AG04450 (cell line): ENCODE measurements at places on chromosomes 1 and 21. TPM values are rescaled to one million over a fixed set of nuclear protein-coding genes. Genes with fewer than 3 reads are reported as not detected.

DNA sequence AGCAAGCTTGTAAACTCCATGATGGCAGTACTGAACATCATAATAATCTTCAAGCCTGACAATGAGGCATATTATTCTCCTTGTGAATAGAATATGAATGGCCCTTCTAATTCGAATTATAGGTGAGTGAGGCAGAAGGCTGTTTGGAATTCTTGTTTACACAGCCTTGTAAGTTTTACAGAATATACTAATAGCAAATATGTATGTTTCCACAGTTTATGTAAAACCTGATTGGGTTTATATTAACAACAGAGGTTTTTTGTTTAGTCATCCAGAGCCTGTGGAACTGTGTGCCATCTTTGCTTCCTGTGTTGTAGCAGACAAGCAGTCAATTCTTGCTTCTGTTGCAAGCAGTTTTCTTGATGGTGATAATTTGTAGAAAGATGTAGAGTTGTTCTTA lies 8.0 kb downstream of the OSBPL9 start:
- DNase-seq: no peak

Gene PTAFR
- 0.09 and 0.12 TPM in 2 replicates for polyA plus RNA-seq

DNA sequence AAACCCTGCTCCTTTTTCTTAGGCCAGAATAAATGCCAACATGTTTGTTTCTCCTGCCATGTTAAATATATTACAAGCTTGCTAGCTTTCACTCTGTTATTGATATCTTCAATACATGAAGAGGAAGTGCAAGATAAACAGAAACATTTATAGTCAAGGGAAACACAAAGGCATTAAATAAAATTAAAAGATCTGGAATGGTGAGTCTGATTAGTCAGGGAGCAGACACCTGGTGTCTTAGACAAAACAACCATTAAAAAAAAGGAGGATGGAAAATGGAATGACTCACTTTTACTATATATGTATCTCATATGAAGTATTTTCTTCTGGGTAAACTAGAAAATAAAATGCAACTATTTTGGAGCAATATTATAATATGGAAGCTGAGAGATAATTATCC lies 123.3 kb downstream of the SMYD3 start:
- DNase-seq: no peak

GRCh38 chr1:48469616-48470480 lies 2.2 kb downstream of the SPATA6 start:
- no peak for DNase-seq
